ENCODE measurements at places on chromosomes 6 and 20.

GRCh38 chr6:133394630-133395029 is 153.5 kb downstream of the EYA4 start:
- H3K27me3 ChIP-seq, result no peaks in the 10 kb centered on the region
- H3K4me3 ChIP-seq, result no peak overlapping the region
- H3K36me3 ChIP-seq, result no peaks in the 10 kb centered on the region
- H3K27ac ChIP-seq, result no peak overlapping the region

DNA sequence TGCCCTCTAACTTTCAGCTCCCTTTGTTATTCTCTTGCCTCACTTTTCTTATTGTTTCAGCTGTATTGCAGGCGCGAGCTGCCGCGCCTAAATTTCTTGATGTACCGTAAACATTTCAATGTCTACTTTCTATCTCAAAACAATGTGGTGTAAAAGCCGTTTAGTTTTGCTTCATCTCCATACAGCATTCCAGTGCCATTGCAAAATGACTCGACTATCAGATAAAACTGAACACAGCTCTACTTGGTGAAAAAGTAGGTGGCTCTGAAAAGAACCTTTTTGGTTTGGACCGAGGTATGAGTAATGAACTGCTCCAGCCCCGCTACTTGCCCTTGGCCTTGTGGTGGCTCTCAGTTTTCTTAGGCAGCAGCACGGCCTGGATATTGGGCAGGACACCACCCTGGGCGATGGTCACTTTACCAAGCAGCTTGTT is 74.6 kb downstream of the OR2B2 start:
- H3K27ac ChIP-seq, result peak overlapping the region; percentile 100
- no peaks in the 10 kb centered on the region for H3K27me3 ChIP-seq
- DNase-seq, result no peak
- H3K4me3 ChIP-seq, result peak overlapping the region; percentile 55
- no peaks in the 10 kb centered on the region for H3K36me3 ChIP-seq
- peaks cover 13% of the 10 kb centered on the region for H3K4me1 ChIP-seq

DNA sequence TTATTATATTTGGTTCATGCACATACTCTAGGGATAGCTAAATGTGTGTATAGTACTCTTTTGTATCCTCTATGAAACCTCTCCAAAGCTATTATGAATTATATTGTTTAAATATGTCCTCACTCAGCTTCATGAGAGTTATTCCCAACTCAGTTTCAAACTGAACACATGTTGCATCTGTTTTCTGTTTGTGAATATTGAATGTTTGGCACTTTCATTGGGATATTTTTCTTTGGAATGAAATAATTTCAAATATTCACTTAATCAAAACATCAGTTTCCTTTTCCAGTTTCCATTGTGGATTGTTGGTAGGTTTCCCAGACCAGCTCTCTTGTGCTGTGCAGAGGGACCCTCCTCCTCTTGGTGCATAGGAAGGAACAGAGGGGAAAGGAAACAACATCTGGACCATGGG is 46.6 kb downstream of the HDAC2 start:
- no peak for DNase-seq
- no peak overlapping the region for H3K27ac ChIP-seq
- H3K4me3 ChIP-seq, result no peak overlapping the region
- H3K36me3 ChIP-seq, result no peaks in the 10 kb centered on the region

DNA sequence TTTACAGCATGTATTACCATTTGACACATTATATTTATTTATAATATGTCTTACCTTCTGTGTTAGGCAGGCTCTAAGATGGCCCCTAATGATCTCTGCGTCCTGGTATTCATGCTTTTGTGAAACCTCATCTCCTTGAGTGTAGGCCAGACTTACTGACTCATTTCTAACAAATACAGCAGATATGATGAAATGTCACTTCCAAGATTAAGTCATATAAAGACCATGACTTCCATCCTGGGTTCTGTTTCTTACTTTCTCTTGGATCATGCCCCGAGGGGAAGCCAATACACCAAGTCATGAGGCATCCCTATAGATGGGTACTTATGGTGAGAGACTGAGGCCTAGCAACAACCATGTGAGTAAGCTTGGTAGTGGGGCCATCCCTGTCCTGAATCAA is 30.2 kb downstream of the ZHX3 start:
- DNase-seq, result no peak
- H3K27me3 ChIP-seq, result no peaks in the 10 kb centered on the region
- H3K4me3 ChIP-seq, result no peak overlapping the region
- no peak overlapping the region for H3K27ac ChIP-seq
- H3K36me3 ChIP-seq, result no peaks in the 10 kb centered on the region

DNA sequence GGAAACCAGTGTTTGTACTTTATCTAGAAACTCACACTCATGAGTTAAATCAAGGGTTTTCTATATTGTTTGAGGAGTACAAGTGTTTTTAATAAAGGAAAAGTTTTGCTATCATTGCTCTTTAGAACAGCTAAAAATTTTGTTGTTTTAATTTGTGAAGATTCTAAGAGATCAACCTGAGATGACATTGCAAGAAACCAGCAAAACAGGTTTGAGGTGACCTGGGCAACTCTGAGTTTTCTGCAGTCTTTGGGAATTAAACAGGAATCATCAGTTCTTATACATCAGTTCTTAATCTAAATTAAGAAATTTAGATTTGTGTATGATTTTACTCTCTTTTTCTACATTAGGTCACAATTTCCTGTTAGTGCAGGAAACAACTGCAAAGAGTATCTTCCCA is 114.5 kb downstream of the JAG1 start:
- H3K4me1 ChIP-seq, result no peaks in the 10 kb centered on the region
- H3K36me3 ChIP-seq, result no peaks in the 10 kb centered on the region
- no peak overlapping the region for H3K27ac ChIP-seq
- H3K4me3 ChIP-seq, result no peak overlapping the region
- no peaks in the 10 kb centered on the region for H3K27me3 ChIP-seq

- no peaks in the 10 kb centered on the region for H3K27me3 ChIP-seq
Observed at GRCh38 chr6:9943986-9944385, 470.9 kb downstream of the TFAP2A start.

- no peak overlapping the region for H3K27ac ChIP-seq
- no peaks in the 10 kb centered on the region for H3K4me1 ChIP-seq
- H3K36me3 ChIP-seq, result no peaks in the 10 kb centered on the region
- no peak for DNase-seq
- H3K4me3 ChIP-seq, result no peak overlapping the region
Observed at GRCh38 chr20:8183526-8183925, 51.5 kb downstream of the PLCB1 start.

DNA sequence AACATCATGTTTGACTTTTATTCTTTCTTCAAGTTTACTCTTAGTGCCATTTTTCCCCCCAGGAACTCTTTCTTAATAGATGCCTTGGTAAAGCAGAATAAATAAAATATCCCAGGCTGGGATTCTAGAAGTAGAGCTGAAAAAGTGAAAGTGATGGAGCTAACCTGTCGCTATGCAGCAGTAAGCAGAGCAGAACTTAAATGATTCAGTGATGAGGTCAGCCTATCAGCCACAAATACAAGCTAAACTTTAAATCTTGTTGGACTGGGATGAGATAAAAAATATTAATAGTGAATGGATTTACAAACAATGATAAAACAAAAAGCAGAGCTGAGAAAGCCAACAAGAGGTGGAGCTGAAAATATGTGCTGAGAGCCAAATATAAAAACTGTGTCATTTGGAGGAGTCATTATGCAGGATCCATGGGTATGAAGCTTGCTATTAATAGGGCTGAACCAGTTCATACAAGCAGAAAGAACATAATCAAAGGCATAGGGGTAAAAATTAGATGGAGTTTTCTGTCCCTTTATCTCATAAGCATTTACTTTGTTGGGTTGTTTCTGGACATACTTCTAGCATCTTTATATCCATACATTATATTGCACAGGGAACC is 877.8 kb downstream of the EPHA7 start:
- no peak overlapping the region for H3K4me3 ChIP-seq
- no peaks in the 10 kb centered on the region for H3K36me3 ChIP-seq
- DNase-seq, result no peak
- no peaks in the 10 kb centered on the region for H3K4me1 ChIP-seq
- no peak overlapping the region for H3K27ac ChIP-seq
- no peaks in the 10 kb centered on the region for H3K27me3 ChIP-seq

DNA sequence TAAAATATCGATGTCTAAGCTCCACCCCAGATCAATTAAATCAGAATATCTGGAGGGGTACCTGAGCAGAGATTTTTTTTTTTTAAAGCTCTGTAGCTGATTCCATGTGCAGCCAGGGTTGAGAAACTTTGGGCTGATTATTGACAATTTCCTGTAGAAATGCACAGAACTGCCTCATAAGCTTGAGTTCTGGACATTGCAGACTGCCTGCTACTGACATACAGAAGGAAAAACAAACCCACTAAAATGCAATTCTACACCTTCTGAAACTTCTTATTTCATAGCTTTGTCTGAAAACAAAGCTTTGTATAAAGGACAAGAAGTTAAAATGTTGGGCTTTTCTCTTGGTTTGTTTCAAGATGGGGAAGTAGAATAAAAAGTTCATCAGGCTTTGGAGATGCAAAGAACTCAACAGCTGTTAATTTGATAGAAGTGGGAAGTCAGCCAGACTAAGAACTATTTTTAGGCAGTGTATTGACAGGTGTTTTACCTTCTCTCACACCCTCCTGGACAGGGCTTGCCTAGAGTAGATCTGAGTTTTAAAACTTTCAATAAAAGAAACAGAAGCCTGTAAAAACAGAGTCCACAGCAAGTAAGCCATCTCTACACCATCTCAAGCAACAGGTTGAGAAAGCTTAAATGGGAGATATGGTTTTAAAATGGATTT is 147.7 kb downstream of the KCNQ5 start:
- H3K4me3 ChIP-seq, result no peak overlapping the region
- H3K27me3 ChIP-seq, result no peaks in the 10 kb centered on the region
- no peak overlapping the region for H3K27ac ChIP-seq

DNA sequence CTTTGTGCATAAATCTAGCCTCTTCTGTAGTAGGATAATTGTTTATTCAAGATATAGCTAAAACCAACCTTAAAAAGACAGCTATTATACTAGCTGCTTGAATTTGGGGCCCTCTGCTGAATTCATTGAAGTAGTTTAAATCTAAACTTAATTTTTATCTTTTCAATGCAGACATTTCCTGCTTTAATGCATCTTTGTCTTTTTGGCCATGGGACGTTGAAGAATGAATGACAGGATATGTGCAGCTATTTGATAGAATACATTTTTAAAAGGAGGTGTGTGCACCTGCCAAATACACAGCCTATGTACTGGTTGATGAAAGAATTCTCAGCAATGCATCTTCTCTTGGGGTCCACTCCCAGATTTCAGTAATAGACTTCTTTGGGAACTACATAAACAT is 524.9 kb downstream of the PHF3 start:
- H3K4me3 ChIP-seq, result no peak overlapping the region
- H3K27me3 ChIP-seq, result no peaks in the 10 kb centered on the region
- DNase-seq, result no peak
- no peaks in the 10 kb centered on the region for H3K36me3 ChIP-seq
- H3K27ac ChIP-seq, result no peak overlapping the region

DNA sequence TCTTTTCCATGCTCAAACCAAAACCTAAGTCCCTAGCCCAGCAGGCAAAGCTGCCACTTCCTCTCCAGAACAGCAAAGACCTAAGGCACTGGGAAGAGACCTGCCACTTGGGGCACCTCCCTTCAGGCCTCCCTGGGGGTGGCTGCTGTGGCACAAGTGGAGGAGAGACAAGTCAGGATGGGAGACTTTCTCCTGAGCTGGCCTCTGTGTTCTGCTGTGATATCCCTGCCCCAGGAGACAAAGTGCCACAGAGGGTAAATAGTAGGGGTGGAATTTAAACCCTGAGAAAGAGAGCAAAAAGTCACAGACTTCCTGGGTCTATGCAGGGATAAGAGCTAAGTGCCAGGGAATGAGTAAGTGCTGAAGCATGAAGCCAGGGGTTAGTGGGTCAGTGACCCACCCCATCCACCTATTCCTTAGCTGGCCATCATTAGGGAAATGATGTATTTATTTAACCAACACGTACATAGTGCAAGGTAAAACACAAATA is 84.2 kb downstream of the MRPL14 start:
- H3K36me3 ChIP-seq, result no peaks in the 10 kb centered on the region
- DNase-seq, result no peak
- H3K27ac ChIP-seq, result peak overlapping the region; percentile 79
- no peak overlapping the region for H3K4me3 ChIP-seq
- H3K27me3 ChIP-seq, result no peaks in the 10 kb centered on the region

DNA sequence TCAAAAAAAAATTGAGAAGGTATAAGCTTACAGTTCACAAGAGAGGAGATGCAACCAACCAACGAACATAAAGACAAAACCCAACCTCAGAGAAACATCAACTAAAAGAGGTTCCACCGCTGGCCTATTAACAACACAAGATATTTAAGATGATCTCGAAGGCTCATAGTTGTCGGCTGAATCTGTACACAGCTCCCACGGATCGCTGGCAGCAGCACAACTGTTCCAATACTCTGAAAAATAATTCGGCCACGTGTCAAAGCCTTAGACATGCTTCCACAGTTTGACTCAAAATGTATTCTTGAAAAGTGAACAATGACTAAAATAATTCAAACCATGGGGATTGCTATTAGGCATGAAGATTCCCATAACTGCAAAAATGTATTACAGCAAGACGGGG is 13.7 kb downstream of the EXOC2 start:
- no peak for DNase-seq
- no peaks in the 10 kb centered on the region for H3K4me1 ChIP-seq
- H3K4me3 ChIP-seq, result no peak overlapping the region
- H3K36me3 ChIP-seq, result no peaks in the 10 kb centered on the region
- no peaks in the 10 kb centered on the region for H3K27me3 ChIP-seq
